Activated CD4-positive, alpha-beta memory T cell treated with anti-CD3 and anti-CD28 coated beads for 36 hours (primary cell): ENCODE measurements at places on chromosomes 3 and 15. TPM values are rescaled to one million over a fixed set of nuclear protein-coding genes. Genes with fewer than 3 reads are reported as not detected.

DNA sequence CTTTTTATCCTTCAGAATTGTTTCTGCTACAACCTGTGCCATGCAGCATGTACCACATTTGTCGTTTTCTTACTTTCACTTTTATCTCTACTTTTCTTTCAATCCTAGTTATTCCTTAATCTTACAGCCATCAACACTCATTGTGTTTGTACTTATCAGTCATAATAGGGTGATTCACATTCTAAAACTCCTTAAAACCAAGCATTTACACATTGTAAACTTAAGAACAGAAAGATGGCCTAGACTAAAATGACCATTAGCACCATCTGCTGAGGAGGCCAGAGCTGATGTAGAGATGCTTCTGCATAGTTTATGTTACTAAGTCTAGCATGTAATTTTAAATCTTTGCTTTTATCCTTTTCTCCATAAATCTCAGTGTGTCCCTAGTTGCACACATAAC, 25.5 kb downstream of the EIF2AK4 start:
- peaks cover 26% of the 10 kb centered on the region for H3K36me3 ChIP-seq
- H3K27ac ChIP-seq: no peak overlapping the region
- no peaks in the 10 kb centered on the region for H3K27me3 ChIP-seq
- H3K4me1 ChIP-seq: no peaks in the 10 kb centered on the region
- H3K4me3 ChIP-seq: no peak overlapping the region

DNA sequence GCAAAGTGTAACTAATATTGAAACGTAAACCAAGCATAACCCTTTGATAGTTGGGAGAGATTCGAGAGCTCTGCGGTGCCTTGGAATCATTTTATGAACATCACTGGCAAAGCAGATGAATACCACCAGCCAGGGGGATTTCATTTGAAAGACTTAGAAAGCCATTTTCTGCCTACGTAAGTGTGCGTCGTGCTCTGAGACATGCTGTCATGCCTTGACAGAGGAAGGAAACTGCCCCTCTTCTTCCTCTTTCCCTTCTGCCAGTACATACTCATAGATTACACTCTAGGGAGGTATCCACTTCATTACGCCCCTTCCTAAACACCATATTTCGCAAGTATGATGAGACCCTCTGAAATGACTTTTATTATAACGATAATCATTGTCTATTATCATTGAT, 3.3 kb upstream of the MTHFS start:
- peaks cover 18% of the 10 kb centered on the region for H3K36me3 ChIP-seq
- peaks cover 52% of the 10 kb centered on the region for H3K4me1 ChIP-seq
- no peaks in the 10 kb centered on the region for H3K27me3 ChIP-seq
- DNase-seq: peak; percentile 31
- H3K4me3 ChIP-seq: no peak overlapping the region

GRCh38 chr3:75332794-75333193, 331.3 kb upstream of the FRG2C start:
- H3K27ac ChIP-seq: no peak overlapping the region
- H3K27me3 ChIP-seq: peaks cover 4% of the 10 kb centered on the region
- no peaks in the 10 kb centered on the region for H3K36me3 ChIP-seq

Gene MOBP
- total RNA-seq: not detected

Gene ALS2CL
- total RNA-seq: 4.3 TPM

Gene FRMD4B
- total RNA-seq: 29.1 TPM
